ENCODE measurements at places on chromosomes 6 and 20.

- no peak for DNase-seq
Measured at GRCh38 chr20:48642105-48642880, 185.5 kb downstream of the PREX1 start.

GRCh38 chr6:77180326-77180725 is 283.0 kb downstream of the HTR1B start:
- DNase-seq: no peak

- DNase-seq: no peak
Measured at GRCh38 chr6:169974663-169975062, 223.2 kb downstream of the ERMARD start.

DNA sequence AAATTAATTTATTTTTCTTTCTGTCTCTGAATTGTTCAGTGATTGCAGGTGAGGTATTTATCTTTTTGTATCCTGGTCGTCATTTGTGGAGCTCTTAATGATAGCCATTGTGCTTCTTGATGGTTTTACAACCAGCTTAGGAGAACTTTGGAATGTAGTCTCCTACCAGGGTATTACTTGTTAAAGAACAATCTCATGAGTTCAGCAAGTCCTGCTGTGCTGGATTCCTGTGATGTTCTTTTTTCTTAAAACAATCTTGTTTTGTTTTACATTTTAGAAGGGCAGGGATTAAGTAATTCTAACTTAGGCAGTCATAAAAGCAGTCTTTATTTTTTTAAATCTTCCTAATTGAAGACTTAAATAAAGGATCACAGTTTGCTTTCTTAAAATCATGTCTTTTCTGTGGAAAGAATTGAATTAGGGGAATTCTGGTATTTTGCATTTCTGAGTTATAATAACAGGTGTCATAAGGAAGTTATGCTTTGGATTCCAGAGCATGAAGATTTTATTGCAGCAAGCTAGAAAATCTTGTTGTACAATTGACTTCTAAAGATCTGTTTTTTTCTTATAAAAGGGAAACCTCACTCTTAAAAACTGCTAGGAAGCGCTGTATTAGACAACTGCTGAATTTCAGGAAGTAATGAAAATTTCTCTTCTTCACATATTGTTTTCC is 23.7 kb downstream of the RIOK1 start:
- DNase-seq: no peak

GRCh38 chr6:16171400-16171799 is 42.5 kb downstream of the MYLIP start:
- DNase-seq: no peak

DNA sequence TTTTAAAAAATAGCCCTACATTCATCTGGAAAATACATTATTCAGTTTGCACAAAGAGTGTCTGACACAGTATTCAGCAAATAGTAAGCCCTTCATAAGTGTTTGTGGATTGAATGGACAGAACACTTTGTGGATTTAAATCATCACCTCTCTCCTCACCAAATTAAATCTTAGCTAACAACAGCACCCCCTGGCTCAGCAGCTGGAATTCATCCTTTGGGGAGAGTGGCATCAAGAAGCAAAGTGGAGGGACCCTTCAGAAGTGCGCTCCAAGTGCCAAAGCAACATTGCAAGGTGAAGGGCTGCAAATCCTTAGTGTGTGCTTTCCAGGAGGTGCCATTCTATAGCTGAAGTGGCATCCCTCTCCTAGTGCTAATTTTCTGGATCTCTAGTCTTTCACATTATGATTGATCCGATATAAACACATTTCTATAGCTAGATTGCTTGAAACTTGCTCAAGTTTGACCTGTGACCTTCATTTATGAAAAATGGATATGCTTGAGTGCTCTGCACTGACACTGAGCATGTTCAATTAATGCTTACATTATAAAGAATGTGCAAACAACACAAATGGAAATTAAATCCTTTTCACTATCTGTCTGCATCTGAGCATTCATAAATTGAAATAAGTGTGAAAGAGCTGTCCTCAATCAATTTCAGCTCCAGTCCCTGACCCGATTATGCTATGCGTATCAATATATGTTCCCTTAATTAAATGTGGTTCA is 891.7 kb downstream of the C6orf118 start:
- DNase-seq: no peak

DNA sequence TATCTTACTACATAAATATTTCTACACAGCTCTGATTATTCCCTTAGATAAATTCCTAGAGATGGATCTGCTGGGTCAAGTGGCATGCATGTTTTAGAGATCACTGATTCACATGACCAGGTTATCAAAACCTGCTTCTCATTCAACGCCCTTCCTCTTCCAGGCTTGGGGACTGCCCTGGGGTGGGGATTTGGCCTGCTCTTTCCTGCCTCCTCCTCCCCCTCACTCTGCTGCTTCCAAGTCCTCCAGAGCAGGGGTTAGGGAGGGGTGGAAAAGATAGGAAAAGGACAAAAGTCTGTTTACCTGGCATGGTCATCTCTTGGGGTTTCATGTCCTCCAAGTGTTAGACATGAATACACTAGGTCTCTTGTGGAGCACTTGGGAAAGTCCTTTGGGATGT is 105.6 kb upstream of the GPR6 start:
- no peak for DNase-seq

DNA sequence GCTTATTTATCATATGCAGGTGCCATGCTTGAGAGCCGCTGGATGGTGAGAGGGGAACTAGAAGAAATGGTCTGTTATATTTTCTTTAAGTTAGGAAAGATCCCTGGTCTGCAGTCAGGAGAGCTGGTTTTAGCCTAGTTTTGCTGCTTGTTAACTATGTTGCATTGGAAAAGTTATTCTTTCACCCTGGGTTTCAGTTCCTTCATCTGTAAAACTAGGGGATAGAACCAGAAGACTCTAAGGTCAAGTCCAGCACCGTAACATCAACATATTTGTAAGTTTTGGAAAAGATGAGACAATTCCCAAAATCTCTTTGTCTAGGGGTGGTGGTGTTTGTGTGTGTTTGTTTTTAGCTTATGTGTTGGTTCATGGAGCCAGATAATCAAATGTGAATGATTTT is 304.0 kb downstream of the QKI start:
- no peak for DNase-seq

DNA sequence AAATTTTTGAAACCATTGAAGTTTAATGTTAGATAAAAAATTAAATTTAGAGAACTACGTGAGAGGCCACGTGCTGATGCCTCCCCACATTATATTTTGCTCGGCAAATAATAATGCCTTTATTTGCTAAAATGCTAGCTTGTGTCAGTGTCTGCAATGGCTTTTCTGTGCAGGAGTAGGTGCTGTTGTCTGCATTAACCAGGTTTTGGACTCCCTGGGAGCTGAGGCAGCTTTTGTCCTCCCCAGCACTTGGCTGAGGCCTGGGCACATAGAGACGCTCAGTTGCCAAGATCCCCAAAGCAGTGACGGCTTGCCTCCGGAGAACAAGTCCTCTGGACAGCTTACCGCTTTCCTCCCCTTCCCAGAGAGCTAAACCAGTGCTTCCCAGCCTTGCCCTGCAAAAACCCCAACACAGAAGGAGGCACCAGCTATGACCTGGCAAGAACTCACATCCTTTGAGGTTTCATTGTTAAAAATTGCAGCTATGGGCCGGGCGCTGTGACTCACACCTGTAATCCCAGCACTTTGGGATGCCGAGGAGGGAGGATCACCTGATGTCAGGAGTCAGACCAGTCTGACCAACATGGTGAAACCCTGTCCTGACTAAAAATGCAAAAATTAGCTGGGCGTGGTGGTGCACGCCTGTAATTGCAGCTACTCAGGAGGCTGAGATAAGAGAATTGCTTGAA is 59.9 kb downstream of the KAT14 start:
- no peak for DNase-seq

GRCh38 chr20:58245181-58245891 is 16.9 kb upstream of the ANKRD60 start:
- DNase-seq: no peak

- DNase-seq: no peak
Measured at GRCh38 chr6:126826166-126826714, 292.2 kb upstream of the RSPO3 start.

GRCh38 chr6:169501128-169501527 is 200.7 kb downstream of the WDR27 start:
- no peak for DNase-seq

DNA sequence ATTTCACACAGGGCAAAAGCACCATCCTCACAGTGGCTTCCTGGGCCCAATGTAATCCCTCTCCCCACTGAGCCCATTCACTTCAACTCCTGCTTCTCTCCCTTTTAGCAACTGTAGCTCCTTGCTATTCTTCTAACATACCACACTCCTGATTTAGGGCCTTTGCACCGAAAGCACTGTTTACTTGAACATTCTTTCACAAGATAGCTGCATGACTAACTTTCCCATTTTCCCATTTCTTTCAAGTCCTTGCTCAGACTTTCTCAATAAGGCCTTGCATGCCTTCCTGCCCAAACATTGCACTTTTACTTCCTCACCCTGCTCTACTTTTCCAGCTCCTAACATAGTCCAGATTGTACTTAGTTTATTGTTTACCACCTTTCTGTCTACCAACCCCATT is 73.0 kb downstream of the SHPRH start:
- no peak for DNase-seq

DNA sequence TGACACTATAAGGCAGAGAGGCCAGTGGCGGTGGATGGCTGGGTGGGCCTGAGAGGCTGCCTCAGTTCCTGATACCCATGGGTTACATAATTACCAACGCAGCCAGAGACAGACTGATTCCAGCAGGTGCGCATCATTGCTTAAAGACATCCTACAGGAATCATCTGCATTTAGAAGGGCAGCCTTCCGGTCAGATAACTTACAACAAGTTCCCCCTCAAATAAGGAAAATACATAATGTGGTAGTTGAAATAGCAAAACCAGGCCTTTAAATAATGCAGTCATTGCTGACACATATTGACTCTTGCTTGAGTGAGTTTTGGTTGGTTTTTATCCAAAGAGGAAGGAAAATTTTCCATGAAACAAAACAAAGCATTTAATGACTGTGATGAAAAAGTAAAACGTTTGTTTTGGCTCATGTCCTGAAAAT is 81.9 kb downstream of the SIM1 start:
- no peak for DNase-seq

- no peak for DNase-seq
Measured at GRCh38 chr6:95232446-95232845, 344.9 kb upstream of the MANEA start.

- DNase-seq: no peak
Measured at GRCh38 chr6:109165392-109165974, 70.2 kb downstream of the CEP57L1 start.

- DNase-seq: no peak
Measured at GRCh38 chr6:52503851-52504781, 72.7 kb downstream of the TRAM2 start.

Measured in T-helper 2 cell treated with Interferon-gamma antibody and Interleukin-4, amounts not matched to agents 5 μg/mL and 100 μg/mL, for 36 hours (primary cell).